Activated naive CD4-positive, alpha-beta T cell treated with anti-CD3 and anti-CD28 coated beads, Interleukin-2, amount 50 U/mL, for 72 hours (primary cell): ENCODE measurements at places on chromosomes 7 and 10. TPM values are rescaled to one million over a fixed set of nuclear protein-coding genes. Genes with fewer than 3 reads are reported as not detected.

DNA sequence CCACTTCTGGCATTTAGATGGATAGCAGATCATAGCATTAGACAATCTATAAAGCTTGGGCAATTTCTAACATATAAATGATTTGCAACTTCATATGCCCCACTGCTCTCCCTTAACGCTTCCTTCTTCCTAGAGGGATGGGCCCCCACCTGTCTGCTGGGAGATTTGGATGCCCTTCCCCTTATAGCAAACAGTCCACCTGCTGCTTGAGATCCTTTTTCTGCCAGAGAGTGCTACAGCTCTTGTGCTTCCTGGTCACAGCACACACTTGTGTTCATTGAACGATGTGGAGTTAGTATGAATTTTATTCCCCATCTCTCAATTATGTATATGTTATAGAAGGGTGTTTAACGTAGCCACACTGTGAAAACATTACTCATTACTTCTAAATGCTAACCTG, 10.4 kb upstream of the PCGF5 start:
- no peak for DNase-seq

DNA sequence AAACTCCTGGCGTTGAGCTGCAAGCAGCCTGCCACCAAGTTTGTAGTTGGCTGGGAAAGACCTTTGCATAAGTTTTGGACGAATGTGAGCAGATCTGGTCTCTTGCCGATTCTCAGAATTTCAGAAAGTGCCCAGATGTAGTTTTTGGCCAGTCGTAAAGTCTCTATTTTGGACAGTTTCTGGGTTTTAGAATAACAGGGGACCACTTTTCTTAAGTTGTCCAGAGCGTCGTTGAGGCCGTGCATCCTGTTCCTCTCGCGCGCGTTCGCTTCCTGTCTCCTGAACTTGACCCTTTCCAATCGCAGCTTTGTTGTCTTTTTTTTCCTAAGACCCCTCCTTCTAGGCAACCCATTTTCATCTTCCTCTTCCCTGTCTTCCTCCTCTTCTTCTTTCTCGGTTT, 1.8 kb downstream of the NEUROD6 start:
- DNase-seq = no peak

SFRP5 gene
- total RNA-seq = not detected

CCL24 gene
- not detected for total RNA-seq

GRCh38 chr7:140673063-140673773, 473 bp downstream of the ADCK2 start:
- DNase-seq = peak; percentile 65

- DNase-seq = no peak
These were observed 10.8 kb upstream of the PON1 start for GRCh38 chr7:95335093-95335492.

NKX1-2 gene
- total RNA-seq = not detected

DNA sequence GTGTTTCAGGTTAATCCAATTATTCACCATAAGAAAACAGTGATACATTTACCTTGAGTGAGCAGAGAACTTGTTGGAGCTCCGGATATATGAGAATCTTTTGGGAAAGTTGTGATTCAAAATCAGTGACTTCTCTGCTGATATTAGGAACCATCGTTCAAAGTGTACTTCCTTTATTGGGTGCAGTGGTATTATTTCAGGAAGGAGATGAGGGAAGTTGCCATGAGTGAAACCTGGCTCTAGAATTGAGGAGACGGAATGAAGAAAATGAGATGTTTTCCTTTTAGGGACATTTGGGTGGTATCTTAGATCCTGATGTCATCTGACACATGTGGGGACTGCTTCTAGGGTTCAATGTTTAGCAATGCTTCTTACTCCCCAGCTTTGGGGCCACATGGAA, 343.9 kb downstream of the ABCA13 start:
- no peak for DNase-seq

- DNase-seq = no peak
These were observed 1.4 kb upstream of the TMEM26 start for GRCh38 chr10:61454541-61454940.

DNA sequence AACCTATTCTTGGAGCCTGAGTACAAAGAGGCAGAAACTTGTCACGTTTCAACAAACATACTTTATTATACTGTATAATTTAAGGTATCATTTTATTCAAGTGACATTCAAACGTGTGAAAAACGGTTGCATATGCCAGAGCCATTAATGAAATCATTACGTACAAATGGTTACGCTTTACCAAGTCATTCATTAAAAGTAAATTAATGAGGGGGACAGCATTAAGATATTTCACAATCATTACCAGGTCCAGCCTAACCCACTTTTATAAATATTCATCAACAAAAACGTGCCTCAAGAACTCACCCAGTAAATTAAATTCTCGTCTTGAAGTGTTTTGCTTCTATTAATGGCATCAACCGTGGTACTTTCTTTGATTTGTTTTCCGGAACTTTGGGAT, 253.0 kb downstream of the RPS24 start:
- DNase-seq = no peak

GRCh38 chr10:126369125-126369710, 19.1 kb downstream of the ADAM12 start:
- no peak for DNase-seq

- DNase-seq = no peak
These were observed 519.1 kb upstream of the AKR1E2 start for GRCh38 chr10:4306871-4307270.

NPTX2 gene
- total RNA-seq = not detected

DNA sequence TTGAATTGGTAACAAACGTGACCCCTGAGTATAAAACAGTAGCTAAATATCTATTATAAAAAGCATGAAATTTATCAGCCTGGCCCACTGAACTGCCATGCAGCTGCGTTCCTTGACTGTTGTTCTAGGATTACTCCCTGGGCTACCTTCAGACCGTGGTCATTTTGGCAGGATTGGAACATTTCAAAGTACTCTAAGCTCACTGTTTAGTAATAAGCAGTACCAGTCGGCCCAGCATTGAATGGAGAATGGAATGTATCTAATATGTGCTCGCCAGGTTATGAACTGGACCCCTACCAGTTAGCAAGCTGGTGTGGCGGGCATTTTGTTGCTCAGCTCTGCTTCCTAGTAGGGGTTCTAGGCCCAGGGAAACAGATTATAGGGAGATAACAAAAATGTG, 112.2 kb downstream of the SEMA3C start:
- DNase-seq = no peak

DNA sequence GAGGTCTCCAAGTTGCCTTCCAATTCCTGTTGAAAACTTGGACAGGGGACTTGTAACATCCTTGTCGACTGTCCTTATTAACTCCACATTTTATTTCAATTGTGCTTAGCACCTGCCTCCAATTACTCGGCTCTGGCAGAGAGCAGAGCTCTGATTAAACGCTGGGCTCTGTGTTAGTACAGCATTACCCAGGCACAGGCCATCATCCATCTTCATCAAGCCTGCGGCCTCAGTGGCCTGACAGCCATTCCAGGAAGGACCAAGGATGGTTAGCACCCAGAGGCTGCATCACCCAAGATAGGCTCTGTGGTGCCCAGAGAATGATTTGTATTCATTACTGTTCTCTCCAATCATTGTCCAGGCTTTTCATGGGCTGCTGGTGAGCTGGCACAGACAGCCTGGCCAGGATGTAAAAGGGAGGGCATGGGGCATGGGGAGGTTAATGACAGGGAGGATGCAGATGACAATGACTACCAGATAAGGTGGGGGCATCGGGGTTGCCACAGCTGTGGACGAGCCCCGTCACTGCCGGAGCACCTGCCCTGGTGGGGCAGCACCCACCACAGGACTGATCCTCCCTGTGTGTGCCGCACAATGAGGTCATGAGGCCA, 123.3 kb downstream of the PTPN20 start:
- no peak for DNase-seq

CRCP gene
- total RNA-seq = 18.9 TPM

GRCh38 chr10:24825551-24825950, 101.9 kb upstream of the ARHGAP21 start:
- DNase-seq = no peak

DNA sequence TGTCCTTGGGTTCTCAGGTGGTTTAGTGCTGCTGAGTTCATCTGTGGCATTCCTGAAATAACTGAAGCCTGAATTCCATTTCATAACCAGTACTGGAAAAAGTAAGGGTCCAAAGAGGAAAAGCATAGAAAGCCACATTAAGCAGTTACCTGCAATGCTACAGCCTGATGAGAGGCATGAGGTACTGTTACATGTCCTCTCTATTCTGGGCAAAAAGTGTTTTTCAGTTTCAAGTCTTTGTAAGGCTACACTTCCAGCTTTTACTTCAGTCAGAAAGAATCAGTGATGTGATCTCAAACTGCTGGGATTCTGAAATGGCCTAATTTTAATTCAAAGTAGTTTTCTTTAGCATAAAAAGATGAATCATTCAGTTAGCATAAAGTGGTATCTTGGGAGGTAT, 369.5 kb downstream of the PHF14 start:
- no peak for DNase-seq

DNA sequence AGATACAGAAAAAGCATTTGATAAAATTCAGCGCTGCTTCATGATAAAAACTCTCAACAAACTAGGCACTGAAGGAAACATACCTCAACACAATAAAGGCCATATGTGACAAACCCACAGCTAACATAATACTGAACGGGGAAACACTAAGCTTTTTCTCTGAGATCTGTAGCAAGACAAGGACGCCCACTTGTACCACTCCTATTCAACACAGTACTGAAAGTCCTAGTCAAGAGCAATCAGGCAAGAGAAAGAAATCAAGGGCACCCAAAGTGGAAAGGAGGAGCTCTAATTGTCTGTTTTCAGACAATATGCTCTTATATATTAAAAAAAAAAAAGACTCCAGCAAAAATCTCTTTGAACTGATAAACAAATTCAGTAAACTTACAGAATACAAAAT, 13.3 kb downstream of the DIP2C start:
- DNase-seq = no peak

- DNase-seq = no peak
These were observed 131.3 kb downstream of the CTTNBP2 start for GRCh38 chr7:117741962-117742361.

- DNase-seq = no peak
These were observed 111.1 kb downstream of the CPED1 start for GRCh38 chr7:121099572-121099971.

LMOD2 gene
- not detected for total RNA-seq

CPA1 gene
- total RNA-seq = not detected

ACHE gene
- not detected for total RNA-seq

DNA sequence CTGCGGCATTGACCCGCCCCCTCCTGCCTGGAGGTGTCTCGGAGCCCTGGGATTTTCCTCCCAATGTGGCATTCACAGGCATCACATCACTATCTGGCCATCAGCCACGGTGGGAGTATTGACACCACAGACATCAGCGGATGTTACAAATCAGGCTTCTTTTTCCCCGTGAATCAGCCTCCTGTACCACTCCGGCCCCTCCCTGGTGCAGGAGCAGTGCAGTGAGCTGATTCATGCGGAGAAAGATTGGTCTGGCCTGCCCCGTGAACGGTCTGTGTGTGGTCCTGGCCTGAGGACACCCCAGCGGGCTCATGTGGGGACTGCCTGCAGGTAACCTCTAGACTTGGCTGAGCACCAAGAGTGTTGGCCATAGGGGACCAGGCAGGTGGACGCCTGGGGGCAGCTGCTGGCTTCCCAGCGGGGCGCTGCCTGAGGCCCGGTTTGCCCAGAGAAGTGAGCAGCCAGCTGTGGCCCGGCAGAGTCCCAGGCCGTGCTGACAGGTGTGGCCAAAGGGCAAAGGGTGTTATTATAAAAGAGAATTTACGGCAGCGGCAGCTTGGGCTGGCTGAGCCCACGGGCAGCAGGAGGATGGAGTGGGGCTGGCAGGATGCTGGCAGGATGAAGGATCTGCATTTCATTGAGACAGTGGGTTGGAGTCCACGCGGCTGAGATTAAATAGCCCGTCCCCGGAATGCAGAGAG, 32.1 kb upstream of the GNA12 start:
- DNase-seq = no peak

GRCh38 chr10:97498841-97499560, at the start of gene UBTD1:
TSS of gene UBTD1 (plus strand) at chr10:97498924. CDS start at chr10:97499204, 280 bp downstream.
- no peak for DNase-seq

- no peak for DNase-seq
These were observed 12.3 kb downstream of the CISD1 start for GRCh38 chr10:58281092-58281752.

GRCh38 chr10:37384923-37385322, 259.5 kb downstream of the ANKRD30A start:
- DNase-seq = no peak

OR13A1 gene
- not detected for total RNA-seq

GRCh38 chr10:120578890-120579289, 121.9 kb downstream of the PLPP4 start:
- DNase-seq = no peak

DNA sequence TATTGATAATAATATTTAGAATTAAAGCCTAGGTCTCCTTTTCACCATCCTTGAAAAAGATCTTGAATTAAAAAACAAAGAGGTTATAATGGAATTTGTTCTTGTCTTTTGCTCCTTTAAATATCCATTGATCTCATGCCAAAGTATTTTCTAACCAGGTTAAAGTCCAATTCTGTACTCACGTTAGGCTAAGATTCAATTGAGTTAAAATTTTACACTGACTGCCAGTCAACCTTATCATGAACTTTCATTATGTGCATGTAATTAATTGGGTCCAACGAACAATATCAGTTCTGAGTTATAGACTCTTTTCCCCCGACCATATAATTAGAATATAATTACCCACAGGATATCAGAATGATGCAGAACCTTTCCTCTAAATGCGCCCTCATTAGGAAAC, 266.6 kb downstream of the DGKB start:
- DNase-seq = no peak

DNA sequence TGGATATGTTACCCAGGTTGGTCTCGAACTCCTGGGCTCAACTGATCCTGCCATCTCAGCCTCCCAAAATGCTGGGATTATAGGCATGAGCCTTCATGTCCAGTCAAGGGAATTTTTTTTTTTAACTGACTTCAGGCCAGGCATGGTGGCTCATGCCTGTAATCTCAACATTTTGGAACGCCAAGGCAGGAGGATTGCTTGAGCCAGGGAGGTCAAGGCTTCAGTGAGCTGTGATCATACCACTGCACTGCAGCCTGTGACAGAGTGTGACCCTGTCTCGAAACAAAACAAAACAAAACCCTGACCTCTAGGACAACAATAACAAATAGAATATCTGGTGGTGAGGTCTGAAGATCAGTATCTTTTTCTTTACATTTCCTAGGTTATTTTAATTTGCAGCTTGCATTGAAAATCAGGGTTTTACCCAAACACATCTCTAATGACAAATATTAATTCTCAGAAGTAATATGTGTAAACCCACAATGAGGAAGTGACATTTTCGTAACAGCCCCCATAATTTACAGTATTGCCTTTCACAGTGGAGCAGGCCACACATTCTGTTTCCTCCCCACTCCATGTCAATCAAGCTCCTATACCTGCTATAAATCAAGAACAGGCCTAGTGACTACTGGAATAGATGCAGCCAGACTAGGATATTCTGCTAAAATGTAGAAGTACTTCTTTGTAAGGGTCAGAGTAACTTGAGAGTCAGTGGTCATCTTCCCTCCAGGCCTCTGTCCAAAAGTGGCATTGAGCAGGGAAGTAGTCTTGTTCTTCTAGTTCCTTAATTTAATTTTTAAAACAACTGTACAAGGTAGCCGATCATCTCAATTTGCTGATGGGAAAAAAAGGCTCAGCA, 43.3 kb upstream of the ECHDC3 start:
- DNase-seq = no peak
